ENCODE measurements at places on chromosomes 7 and 10.

GRCh38 chr7:105904064-105904463, 27.7 kb upstream of the ATXN7L1 start:
- DNase-seq, result no peak

GRCh38 chr10:121440461-121440860, 157.8 kb downstream of the FGFR2 start:
- DNase-seq, result no peak

GRCh38 chr10:11245095-11245479, 227.4 kb downstream of the CELF2 start:
- no peak for DNase-seq

DNA sequence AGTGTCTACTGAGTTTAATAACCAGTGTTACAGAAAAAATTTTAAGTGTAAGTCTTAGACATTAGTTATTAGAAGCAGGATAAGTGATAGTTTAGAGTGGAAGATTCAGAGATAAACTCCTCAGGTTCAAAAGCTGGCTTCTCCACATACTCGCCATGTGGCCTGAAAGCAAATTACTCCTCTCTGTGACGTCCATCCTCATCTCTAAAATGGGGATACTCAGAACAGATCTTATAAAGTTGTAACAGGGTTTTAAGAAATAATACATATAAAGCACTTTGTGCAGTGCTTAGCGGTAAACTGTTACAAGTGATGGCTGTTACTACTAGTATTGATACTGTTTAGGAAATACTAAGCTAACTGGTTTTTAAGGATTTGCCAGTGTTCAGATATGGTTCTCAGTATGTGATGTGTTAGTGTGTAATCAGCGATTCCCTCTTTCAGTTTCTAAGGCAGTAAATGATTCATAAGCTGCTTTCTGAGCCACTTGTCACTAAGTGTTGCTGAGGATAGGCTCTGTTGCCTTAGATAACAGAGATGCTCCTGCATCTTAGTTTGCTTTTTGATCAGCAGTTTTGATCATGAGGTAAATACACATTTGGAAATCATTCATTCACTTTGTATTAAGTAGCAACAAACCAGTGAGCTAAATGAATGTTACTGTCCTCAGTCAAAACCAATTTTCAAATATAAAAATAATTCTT, 58.7 kb downstream of the CYP51A1 start:
- no peak for DNase-seq

- no peak for DNase-seq
Measured at GRCh38 chr10:36764823-36765222, 360.6 kb upstream of the ANKRD30A start.

- no peak for DNase-seq
Measured at GRCh38 chr10:29897430-29897829, 162.0 kb downstream of the JCAD start.

DNA sequence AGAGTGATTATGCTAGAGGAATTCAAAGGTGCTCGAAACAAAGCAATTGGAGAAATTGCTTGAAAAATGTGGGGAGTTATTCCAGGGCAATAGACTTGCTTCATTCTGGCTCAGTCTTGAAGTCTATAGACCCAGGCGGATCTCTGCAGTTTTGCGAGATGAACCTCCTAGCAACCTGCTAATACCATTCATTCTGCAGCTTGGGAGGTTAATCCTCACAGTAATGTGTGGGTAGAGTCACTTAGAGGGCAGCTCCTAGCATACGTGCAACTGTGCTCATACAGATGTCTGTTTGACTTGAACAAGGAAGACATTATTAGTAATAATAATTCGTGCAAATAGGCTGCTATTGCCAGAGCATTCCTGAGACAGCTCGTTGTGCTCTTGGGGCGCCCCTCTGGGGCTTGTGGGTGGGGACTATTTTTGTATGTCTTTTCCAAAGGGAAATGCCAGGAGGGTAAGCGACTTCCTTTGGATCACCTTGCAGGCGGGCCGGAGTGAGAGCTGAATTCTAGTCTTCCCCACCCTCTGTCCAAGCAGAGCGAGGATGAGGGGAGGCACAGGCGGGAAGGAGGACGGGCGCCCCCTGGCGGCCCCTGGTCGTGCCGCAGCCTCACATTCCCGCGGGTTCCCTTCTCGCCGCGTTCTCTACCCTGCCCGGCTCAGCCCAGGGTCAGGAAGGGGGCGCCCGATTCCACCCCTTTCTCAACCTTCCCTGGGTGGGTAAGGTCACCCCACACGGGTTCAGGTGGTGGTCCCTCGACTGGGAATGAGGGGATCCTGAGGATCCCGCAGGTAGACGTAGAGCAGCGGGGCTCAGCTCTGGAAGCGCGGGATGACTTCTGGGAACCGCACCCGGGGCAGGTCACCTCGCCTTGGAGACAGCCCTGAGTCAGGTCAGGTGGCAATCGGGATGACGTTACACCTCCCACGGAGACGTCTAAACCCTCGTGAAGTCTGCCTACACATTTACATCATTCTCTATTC, 241.5 kb downstream of the PHTF2 start:
- peak; percentile 32 for DNase-seq

DNA sequence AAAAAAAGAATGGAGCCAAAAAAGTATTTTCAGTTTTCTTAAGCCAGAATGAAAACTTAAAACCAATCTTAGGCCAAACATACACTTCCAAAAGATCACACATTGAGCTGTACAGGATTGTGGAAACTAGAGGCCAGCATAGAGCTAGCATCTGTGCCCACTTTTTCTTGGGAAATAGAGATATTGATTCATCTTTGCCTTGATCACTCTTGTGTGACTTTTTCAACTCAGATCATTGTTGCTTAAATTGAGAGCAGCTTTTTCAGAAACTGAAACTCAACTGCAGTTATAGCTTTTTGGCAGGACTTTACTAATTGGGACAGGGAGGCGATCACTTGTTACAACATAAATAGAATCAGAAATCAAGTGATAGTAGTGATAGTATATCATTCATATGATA, 132.2 kb downstream of the PRKG1 start:
- DNase-seq, result no peak

GRCh38 chr7:114944745-114945625, 23.1 kb downstream of the MDFIC start:
- DNase-seq, result no peak

- DNase-seq, result no peak
Measured at GRCh38 chr7:86964973-86965726, 94.3 kb downstream of the ELAPOR2 start.

DNA sequence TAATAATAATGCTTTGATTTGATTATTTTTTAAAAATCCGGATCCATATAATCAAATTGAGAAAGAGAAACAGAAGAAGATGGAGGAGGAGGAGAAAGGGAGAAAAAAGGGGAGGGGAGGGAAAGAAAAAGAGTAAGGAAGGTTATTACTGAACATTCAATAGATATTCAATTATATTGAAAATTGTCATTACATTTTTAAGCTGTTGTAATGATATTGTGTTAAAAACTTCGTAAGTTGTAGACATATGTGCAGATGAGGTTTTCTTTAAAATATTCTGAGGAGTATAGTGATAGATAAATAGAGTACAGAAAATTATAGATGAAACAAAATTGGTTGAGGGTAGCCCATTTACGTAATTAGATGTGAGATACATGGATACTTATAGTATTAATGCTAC, 933.0 kb upstream of the PHF14 start:
- no peak for DNase-seq

DNA sequence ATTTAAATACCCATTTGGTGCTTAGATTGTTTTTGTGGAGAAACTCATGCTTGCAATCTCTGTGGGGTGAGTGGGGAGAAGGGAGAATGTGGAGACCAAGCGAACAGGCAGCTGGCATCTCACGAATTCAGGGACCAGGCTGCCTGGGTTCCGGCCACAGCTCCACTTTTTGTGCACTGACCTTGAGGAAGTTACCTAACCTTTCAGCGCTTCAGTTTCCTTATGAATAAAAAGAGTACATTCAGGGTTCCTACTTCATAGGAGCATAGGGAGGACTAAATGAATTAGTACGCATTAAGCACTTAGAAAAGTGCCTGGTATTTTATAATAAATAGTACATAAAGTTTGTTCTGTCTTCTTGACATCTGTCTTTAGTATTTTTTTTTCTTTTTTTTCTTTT, 72.5 kb downstream of the PRTFDC1 start:
- no peak for DNase-seq

- DNase-seq, result no peak
Measured at GRCh38 chr7:78194611-78195010, 396.0 kb downstream of the PHTF2 start.

GRCh38 chr10:100817268-100817839, 72.0 kb downstream of the PAX2 start:
- no peak for DNase-seq

DNA sequence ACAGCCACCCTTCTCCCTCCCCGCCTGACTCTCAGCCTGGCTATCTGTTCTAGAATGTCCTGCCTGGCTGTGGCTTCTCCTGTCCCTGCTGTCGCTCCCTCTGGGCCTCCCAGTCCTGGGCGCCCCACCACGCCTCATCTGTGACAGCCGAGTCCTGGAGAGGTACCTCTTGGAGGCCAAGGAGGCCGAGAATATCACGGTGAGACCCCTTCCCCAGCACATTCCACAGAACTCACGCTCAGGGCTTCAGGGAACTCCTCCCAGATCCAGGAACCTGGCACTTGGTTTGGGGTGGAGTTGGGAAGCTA, 1.2 kb downstream of the EPO start:
- DNase-seq, result no peak

DNA sequence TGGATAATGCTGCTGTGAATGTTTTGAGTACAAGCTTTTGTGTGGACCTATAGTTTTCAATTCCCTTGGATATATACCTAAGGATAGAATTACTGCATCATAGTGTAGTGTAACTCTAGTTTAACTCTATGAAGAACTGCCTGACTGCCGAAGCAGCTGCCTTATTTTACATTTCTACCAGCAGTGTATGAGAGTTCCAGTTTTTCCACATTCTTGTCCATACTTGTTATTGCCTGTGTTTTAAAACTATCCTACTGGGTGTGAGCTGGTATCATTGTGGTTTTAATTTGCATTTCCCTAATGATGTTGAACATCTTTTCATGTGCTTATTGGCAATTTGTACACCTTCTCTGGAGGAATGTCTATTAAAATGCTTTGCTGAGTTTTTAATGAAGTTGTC, 15.7 kb downstream of the SEPTIN7 start:
- no peak for DNase-seq

DNA sequence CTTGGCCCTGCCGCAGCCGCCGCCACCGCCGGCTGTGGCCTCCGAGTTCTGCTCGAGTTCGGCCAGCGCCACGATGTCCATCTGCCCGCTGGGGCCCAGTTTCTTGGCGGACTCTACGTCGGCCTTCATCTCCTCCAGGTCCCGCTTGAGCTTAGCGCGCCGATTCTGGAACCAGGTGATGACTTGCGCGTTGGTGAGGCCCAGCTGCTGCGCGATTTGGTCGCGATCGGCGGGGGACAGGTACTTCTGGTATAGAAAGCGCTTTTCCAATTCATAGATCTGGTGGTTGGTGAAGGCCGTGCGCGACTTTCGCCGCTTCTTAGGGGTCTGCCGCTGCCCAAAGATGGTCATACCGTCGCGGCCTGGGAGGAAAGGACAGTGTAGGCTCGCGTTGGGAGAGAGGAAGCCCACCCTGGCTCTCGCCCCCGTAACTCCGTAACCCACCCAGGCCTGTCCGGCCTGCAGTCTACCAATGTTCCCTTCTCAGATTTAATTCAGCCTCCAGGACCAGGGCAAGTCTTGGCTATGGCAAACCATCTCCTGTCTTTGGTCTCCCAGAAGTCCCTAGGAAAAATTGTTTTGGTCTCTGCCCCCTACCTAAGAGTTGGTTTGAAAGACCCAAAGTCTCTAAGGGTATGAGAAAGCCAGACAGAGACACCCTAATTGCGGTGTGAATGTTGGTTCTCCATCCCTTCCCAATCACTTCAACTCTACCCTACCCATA, 1.7 kb downstream of the LBX1 start:
- DNase-seq, result no peak

DNA sequence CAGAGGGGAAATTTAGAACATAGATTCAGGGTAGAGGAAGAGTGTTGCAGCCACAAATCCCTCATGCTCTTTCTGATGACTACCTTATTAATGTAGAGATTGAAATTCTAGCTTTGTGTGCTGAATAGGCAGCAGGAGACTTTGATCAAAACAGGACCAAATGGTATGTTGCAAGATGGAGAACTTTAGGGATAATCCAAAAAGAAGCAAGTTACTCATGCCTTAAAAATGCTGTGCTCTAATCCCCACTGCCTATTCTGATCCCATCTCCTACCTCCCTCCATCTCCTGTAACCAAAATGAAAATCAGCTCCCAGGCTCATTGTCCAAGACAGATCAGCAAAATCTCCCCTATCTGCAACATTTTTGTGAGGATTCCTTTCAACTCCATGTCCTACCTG, 31.3 kb downstream of the CH25H start:
- DNase-seq, result no peak

DNA sequence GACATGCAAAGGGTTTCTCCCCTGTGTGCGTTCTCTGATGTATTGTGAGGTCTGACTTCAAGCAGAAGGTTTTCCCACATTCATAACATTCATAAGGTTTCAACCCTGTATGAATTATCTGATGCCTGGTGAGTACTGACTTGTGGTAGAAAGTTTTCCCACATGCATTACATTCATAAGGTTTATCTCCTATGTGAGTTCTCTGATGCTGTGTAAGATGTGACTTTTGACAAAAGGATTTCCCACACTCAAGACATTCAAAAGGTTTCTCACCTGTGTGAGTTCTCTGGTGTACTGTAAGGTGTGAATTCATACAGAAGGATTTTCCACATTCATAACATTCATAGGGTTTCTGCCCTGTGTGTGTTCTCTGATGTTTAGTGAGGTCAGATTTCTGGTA, 45.1 kb downstream of the ZNF33B start:
- DNase-seq, result no peak

DNA sequence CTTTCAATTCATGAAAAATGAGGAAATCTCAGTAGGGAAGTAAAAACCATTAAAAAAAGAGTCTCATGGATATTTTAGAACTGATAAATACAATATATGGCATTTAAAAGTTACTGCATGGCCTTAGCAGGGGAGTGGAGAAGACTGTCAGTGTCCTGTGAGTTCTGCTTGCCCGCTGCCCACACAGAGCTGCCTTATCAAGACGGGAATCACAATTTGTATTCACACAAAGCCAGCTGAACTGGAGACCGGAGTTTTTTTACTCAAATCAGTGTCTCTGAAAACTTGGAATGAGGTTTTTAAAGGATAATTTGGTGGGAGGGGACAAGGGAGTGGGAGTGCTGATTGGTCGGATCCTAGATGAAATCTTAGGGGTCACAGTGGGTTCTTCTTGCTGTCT, 17.1 kb downstream of the LANCL2 start:
- DNase-seq, result no peak

GRCh38 chr10:67612577-67613537, 83.1 kb downstream of the CTNNA3 start:
- DNase-seq, result no peak

- DNase-seq, result no peak
Measured at GRCh38 chr10:28036587-28036986, 37.7 kb upstream of the ODAD2 start.

- DNase-seq, result no peak
Measured at GRCh38 chr10:8104005-8104404, 49.5 kb downstream of the GATA3 start.

GRCh38 chr7:93364806-93365205, 132.6 kb downstream of the VPS50 start:
- no peak for DNase-seq

- no peak for DNase-seq
Measured at GRCh38 chr7:18117482-18117881, 89.8 kb upstream of the PRPS1L1 start.

GRCh38 chr10:88890681-88891381, 10.8 kb downstream of the STAMBPL1 start:
- DNase-seq, result no peak
